Stimulated activated CD8-positive, alpha-beta memory T cell treated with anti-CD3 and anti-CD28 coated beads, Interleukin-7, amount 100 ng/mL, for 1 hour (primary cell): ENCODE measurements at places on chromosomes 1 and 21.
A peak's percentile ranks its signal among the peaks of the same experiment; 100 is the strongest.

GRCh38 chr1:170064821-170065220 lies 9.7 kb downstream of the KIFAP3 start:
- DNase-seq = no peak

- no peak for DNase-seq
Measured at GRCh38 chr1:187645651-187646050, 816.9 kb downstream of the PLA2G4A start.

- DNase-seq = no peak
Measured at GRCh38 chr1:62977366-62977765, 193.4 kb downstream of the ATG4C start.

DNA sequence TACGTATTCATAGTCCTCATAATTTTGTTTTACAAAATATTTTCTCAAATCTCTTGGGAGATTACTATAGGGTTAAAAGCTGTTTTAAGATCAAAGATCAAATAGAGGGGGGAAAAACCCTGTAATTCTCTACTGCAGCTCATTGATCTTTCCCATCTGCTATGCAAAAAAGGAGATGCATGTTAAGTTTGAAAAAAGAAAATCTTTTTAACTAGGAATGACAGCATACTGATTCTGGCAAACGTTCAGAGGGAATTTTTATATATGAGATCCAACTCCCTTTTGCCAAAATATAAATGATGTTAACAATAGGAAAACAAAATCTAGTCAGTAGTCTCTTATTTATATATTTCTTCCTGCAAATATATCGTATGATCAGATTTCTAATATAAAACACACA lies 69.1 kb downstream of the SMYD3 start:
- no peak for DNase-seq

DNA sequence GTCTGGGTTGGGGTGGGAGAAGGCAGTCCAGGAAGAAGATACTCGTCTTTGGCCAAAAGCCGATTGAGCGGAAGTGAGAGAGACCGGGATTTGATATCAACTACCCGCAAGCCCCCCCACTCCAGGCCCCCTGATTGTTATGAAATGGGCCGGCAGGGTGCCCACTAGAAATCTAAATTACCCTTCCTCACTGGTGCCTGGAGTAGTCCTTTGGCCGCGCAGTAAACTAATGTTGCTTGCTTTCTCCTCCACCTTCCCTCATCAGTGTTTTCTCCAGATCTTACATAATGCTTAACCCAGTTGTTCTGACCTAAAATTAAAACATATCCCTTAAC lies 119.2 kb upstream of the BARHL2 start:
- DNase-seq = no peak

- no peak for DNase-seq
Measured at GRCh38 chr1:150387200-150387599, 23.3 kb downstream of the RPRD2 start.

GRCh38 chr1:66327588-66327987 lies 206.4 kb upstream of the SGIP1 start:
- no peak for DNase-seq

DNA sequence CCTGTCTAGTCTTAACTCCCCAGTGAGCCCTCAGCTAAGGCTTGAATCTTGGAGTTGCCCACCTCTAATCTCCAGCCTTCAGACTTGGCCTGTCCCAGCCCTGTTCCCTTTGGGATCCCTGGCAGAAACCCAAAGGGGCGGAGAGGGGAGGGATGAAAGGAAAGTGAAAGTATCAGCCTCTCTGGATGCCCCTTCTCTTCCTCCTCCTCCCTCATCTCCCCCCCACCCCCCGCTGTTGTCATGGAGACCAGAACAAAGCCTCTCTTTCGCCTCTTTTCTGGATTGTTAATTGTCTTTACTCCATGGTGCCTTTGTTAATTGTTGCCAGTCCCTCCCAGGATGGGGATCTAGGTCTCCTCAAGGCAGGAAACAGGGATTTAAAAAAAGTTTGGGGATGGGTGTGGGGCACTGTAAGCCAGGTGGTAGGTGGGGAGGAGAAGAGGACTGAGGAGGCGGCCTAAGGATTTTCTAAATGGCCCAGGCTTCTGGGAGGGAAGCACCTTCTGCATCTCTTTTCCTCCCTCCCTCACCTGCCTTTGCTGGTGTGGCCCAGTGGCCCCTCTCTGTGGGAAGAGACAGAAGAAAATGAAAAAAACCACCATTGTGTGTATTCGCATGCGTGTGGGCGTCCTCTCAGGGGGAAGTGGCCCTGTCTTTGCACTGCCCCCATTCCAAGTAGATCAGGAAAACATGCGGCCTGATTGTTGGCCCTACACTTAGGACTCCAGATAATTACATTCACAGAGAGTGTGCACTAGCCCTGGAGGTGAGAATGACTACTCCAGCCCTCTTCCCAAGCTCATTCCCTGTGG lies 7.5 kb upstream of the SOX13 start:
- no peak for DNase-seq

- no peak for DNase-seq
Measured at GRCh38 chr1:228767636-228768354, 32.5 kb downstream of the RHOU start.

DNA sequence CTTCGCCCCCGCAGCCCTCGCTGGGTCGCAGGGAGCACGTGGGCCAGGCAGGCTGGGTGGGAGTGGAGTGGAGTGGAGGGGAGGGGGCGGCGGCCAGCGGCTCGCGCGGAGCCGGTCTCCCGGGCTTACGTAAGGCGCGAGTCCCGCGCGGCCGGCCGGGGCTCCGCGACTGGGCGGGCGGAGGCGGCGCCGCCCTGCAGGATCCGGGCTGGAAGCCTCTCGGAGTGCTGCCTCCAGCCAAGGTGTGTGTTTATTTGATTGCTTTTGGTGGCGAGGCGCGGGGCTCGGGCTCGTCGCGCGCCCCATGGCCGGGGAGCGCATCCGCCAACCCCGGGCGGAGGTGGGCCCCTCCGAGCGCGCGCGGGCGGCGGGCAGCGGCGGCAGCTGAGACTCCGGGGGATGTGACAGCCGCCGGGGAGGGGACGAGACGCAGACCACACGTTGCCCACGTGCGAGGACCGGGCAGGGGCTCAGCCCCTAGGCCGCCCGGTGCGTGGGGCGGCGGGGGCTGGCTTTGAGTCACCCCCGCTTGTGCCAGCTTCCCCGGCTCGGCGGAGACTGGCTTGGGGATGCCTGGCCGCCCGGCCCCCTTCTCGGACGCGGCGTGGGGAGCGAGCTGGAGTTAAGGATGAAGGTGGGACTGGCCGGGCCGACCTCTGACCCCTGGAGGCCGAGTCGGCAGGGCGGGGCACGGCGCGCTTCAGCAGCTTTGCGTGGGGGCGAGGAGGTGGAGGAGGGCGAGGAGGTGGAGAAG lies 402 bp upstream of the AK4 start:
- DNase-seq = no peak

DNA sequence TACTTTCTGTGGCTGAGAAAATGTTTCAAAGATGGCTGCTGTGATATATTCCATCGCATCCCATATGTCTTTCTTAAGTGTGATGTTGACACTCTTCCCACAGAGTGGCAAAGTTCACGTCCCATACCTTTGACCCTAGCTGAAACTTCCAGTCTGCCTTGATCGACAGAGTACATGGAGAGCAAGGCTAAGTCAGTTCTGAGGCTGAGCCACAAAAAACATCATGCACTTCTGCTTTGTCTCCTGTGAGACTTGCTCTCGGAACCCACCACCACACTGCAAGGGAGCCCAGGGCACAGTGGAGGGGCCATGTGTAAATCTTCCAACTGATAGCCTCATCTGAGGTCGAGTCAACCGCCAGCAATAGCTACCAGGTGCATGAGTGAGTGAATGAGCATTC lies 431.9 kb upstream of the RUNX1 start:
- no peak for DNase-seq

DNA sequence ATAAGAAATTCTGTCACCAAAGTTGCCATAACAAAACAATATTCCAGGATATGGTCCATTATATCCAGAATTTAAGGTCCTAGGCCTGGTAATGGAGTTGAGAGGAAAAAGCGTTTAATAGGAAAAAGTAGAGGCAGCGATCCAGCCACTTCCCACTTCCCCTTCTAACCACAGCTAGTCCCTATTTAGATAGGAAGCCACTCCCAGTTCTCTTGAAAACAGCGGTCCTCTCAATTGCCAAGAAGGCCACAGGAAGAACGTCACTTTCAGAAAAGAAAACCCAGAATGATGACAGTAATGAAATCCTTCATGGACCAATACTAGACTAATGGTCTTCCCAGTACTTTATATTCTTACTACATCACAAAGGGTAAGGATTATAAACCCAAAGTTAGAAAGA lies 38.6 kb downstream of the ABL2 start:
- DNase-seq = no peak

DNA sequence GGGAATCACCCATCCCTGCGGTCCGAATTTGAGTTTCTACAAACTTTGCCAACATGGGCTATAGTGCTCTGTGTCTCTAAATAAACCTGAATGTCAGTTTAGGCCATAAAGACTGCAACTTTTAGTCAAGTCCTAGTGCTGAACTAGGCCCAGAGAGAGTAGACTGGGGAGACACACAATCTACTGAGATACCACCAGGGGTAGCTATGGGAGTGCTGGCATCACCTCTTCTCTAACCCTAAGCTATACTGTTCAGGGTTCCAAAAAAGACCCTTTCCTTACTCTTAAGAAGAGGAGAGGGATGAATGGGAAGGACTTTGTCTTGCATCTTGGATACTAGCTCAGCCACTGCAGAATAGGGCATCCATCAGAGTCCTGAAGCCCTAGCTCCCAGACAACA lies 866.7 kb upstream of the PRMT6 start:
- no peak for DNase-seq

GRCh38 chr1:114097109-114097508 lies 56.6 kb downstream of the SYT6 start:
- DNase-seq = no peak

- no peak for DNase-seq
Measured at GRCh38 chr21:32256251-32256650, 22.6 kb downstream of the MIS18A start.

DNA sequence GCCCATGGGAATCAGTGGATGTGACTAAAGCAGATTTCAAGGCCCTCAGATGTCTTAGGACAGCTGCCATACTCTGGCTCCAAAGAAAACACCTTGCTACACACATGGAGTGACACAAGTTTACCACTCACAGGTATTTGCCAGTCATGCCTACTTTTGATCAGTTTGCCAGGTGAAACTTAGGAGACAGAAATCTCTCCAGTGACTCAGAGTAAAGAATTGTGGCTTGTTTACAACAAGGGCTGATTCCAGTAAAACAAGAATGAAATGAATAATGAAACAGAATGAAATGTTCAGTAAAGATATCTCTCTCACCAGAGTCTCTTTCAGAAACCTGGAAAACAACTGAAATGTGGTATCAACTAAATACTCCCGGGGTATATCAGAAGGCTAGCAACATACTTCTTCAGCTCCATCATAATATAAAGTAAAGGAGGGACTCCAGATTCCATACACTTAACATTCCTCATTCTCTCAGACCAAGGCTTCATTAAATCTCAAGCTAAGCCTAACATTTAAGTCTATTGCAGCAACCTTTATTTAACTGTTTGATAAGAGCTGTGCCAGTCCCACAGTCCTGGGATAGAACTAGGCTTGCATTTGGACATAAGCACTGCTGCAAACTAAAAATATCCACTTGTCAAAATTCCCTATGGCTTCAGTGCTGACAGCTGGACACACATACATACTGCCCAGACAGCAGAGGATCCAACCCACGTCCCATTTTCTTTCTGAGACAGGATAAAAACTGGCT lies 143.3 kb downstream of the SIPA1L2 start:
- no peak for DNase-seq

- DNase-seq = no peak
Measured at GRCh38 chr1:152907686-152908601, at the start of gene IVL. IVL (plus strand) TSS chr1:152908546; CDS start chr1:152909798, 1,252 bp downstream.

- DNase-seq = no peak
Measured at GRCh38 chr1:20057886-20058420, 12.0 kb upstream of the PLA2G5 start.

GRCh38 chr1:30847358-30847972 lies 61.1 kb downstream of the SDC3 start:
- no peak for DNase-seq

DNA sequence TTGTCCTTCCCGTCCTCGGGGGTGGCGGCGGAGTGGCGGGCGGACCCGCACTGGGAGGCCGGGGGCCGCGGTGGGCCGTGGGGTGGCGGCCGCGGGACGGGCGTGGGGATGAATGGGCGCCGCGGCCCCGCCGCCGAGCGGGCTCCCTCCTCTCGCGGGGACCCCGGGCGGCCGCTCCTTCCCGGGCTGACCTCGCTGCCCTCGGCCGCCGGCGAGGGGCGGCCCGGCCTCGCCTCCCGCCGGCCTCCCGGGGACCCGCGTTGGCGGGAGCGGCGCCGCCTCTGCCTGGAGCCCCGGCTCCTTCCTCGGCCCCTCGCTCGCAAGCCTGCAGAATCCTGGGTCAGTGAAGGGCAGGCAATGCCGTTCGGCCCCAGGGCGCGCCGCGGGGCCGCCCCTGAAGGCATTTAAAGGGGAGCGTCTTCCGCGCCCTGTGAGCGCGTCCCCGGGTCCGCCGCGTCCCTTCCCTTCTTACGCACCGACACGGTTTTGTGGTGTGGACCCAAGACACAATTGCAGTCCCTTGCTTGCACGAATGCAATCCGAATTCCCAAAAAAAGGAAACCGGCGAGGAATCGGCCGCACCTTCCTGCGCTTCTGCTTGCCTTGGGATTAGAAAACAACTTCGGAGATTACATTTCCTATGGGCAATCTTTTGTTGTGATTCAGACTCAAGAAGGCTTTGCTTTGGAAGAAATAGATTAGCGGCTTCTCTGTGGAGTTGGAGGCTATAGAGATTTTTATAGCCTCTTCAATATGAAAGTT lies 776 bp downstream of the ITSN1 start:
- no peak for DNase-seq

DNA sequence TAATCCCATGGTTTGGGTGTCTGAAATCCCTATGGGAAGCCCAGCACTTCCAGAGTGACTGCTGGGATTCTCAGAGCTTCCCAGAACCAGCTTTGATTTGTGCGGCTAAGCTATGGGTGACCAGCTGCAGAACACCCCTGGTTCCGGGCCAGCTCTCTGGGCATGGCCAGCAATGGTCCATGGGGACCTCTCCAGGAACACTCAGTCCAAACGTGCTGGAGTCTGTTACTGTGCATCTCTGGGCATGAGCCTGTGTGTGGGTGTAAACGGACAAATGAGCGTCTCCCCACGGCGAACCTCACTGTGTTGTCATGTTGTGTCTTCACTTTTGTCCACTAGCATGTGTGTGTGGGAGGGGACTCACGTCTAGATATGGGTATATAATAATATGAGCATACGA lies 54.4 kb downstream of the MAB21L3 start:
- DNase-seq = no peak

- peak; percentile 64 for DNase-seq
Measured at GRCh38 chr1:26336477-26337205, 17.3 kb downstream of the CRYBG2 start.

GRCh38 chr1:226569879-226570547 lies 21.4 kb downstream of the STUM start:
- no peak for DNase-seq

GRCh38 chr1:104760017-104760416 lies 1010.3 kb downstream of the AMY1C start:
- no peak for DNase-seq
